ENCODE measurements at places on chromosomes 4 and X.

DNA sequence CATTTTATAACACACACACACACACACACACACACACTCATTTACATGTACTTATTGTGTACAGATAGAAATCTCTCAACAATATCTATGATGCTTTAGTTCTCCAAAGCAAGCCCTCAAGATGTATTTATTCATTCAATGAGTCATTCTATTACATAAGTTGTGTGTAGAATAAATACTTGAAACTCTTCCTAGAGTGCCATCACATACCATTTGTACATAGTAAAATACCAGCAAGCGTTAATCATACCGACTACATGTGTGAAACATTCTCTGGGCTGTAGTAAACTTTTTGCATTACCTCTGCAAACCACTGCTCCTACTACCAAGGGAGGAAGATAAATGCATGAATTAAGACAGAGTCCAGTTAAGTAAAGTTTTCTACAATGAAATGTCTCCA lies 70.9 kb downstream of the EPHA5 start:
- no peak for DNase-seq

- no peak for DNase-seq
Observed at GRCh38 chr4:71729856-71730255, 54.0 kb downstream of the GC start.

GRCh38 chr4:5800496-5800895 lies 89.5 kb downstream of the EVC start:
- DNase-seq: no peak

- DNase-seq: no peak
Observed at GRCh38 chr4:38980903-38981676, 51.1 kb downstream of the TMEM156 start.

GRCh38 chrX:23194885-23195554 lies 139.6 kb upstream of the PTCHD1 start:
- no peak for DNase-seq

DNA sequence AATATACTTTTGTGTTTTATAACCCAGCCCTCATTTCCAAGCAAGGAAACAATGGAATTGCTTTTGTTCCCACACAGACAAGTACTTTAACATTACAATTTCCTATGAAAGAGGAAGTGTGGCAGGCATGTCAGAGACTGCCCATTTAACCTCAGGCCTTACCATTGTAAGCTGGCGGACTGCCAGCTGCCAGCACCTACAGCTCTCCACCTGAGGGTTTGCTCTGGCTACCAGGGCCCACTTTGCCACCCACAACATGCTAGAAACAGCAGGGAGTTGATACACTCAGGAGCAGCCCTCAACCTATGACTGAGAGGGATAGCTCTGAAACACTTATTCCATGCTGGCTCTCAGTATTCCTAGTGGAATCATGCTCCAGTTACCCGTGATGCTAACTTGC lies 152.3 kb upstream of the PRDX4 start:
- no peak for DNase-seq

DNA sequence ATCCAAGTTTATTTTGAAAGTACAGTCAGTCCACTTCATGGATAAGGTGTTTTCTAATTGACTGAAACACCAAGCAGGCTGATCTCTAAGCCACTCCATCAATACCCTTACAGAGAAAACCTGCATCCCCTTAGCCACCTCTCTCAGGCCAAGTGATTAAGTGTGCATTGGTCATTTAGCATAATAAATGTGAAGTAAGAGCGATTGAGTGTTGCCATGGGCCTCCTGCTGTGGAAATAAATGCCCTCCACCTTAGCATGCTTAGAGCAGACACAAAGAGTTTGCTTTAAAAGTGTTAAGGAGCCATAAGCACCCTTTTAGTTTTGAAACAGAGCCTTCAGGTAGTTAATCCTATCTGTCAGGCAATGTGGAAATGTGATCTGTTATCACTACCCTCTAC lies 386.5 kb downstream of the GPAT3 start:
- DNase-seq: no peak

Measured in neural crest cell (in vitro differentiated cells).